ENCODE measurements at places on chromosomes 16 and 17.

DNA sequence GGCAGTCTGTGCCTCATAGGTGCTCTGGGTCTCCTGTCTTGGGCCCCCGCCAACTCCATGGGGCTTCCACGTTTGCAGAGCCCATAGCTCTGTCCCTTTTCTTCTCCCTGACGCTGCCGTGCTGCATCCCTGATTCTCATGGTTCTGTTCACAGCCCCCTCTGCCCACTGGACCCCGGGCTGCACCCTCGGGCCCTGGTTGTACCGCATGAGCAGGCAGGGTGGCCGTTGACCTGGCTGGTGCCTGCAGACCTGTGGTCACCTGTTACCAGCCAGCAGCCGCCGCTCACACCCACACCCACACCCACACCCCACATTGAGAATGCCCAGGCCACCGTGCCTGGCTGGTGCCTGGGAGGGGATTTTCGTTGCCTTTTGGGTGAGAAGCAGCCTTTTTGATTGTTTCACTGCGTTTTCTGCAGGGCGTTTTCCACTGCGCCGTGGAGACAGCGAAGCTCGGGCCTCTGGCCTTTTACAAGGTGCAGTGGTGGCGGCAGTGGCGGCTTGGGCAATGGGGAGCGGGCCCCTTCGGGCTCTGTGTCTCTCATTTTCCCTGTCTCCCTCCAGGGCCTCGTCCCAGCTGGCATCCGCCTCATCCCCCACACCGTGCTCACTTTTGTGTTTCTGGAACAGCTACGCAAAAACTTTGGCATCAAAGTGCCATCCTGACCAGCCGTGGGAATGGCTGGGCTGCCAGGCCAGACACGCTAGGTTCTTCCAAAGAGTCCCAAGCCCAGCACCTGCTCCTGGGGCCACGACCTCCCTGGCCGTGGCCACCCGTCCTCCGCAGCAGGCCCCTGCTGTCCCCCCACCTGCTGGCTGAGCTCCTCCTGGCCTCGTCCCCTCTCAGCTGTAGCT lies 7.6 kb downstream of the SLC25A10 start:
- no peak for DNase-seq

DNA sequence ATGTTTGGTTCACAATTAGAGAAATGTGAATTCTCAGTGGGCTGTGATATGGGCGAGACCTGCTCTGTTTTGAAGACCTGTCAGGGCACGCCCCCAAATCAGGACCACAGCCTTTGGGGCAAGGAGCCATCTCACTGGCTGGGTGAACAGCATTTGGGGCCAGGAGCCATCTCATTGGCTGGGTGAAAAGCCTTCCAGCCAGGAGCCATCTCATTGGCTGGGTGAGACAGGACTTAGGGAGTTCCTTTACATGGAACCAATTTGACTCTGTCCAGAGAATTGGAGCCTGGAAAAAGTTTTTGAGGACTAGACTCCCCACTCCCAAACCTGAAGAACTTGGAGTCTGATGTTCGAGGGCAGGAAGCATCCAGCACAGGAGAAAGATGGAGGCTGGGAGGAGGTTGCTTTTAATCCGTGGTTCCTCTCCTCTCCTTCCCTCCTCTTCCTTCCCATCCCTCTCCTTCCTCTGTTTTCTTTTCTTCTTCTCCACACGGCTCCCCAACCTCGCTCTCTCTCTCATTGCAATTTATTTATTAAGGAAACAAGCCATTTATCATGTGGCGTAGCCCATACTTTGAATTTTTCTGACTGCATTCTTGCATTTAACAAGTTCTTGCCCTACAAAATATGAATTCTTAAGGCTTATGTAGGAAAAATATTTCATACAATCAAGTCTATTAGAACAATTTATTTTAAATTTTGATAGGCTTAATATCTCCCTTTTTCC lies 19.7 kb downstream of the FOXL1 start:
- DNase-seq = no peak

GRCh38 chr17:82923366-82924113 lies 83.7 kb upstream of the ZNF750 start:
- no peak for DNase-seq

DNA sequence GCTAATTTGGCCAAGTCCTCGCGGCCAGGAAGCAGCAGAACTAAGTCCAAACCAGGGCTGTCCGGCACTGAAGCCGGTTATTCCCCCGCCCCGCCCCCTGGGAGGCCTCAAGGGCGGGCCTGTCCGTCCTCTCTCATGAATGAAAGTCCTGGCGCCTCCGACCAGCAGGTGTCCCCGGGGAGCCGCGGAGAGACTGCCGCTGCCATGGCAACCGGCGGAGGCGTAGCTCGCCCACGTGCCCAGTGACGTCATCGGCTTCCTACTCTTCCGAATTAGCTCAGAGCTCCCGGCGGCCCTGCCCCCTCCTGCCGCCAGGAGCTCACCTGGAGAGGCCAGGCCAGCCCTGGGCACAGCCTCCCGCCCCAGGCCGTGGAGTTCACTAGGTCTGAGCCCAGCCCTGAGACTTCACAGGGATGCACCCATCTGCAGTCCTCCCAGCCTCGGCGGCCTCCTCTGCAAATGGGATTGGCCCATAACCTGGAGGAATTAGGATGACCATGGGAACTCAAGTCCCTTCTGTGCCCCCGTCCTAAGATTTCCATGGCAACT lies 1.3 kb downstream of the SPATA2L start:
- DNase-seq = peak; percentile 96

GRCh38 chr16:80552277-80552676 lies 11.5 kb downstream of the DYNLRB2 start:
- no peak for DNase-seq

- DNase-seq = no peak
Observed at GRCh38 chr17:82232876-82233785, 4.3 kb downstream of the SLC16A3 start.

GRCh38 chr16:11051879-11052808 lies 107.8 kb downstream of the CLEC16A start:
- DNase-seq = peak; percentile 35

DNA sequence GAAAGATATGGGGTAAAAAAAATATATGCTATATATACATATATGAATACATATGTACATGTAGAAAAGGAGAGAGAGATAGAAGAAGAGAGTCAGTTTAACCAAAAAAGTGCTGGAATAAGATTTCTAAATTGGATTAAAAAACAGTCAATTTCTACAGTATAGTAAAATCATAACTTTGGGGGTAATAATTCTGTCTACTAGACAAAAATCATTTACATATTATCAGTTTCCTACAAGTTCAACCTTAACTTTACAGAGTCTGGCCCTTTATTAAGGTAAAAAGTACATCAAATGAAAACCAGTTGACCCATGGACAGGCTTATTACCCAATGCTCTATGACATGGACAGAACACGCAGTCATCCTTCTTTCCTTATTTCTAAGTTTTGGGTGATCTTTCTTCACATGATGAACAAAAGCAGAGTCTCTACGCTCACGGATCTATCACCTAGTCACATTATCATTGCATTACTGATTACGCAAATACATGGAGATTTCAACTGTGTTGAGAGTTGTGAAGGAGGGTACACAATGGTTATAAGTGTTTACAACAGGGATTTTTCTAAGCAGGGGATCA lies 63.9 kb upstream of the SMIM36 start:
- DNase-seq = no peak

DNA sequence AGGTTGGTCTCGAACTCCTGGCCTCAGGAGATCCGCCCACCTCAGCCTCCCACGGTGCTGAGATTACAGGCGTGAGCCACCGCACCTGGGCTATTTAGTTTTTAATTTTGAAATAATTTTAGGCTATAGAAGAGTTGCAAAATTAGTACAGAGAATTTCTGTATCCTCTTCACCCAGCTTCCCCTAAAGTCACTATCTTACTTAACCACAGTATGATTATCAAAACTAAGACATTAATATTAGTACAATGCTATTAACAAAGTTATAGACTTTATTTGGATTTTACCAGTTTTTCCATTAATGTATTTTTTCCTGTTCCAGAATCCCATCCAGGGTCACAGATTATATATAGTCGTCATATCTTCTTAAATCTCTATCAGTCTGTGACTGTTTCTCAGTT lies 62.6 kb downstream of the CLEC19A start:
- DNase-seq = no peak

DNA sequence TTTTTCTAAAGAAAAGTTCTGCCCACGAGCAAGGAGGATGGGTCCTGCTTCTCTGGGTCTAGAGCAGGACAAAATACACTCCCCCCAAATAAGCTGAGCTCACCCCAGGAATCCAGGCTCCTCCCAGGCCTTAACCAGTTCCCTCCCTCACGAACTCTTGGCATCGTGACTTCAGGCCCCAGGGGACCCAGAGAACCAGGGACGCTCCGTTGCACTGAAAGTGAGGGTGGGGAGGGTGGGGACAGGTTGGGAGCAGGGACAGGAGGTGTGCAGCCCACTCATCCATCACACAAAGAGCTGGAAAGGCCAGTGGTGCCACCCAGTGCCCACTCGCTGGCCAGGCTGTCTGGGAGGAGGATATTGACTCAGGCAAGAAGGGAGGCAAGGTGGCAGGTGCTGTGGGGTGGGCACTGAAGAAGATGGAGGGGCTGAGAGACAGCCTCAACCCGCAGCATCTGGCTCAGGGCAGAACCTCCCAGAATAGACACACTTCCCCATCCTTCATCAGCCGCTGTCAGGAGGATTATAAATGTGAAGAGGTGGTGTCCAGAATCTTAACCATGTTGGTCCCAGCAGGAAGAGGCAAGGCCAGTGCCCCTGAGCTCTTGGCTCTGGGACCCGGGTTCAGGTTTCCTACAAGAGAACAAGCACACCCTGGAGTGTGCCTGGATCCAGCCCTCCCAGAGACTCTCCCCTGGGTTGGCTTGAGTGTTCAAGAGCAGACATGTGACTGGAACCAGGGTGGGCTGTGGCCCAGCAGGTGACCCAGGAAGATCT lies 67.9 kb upstream of the RPL38 start:
- no peak for DNase-seq

DNA sequence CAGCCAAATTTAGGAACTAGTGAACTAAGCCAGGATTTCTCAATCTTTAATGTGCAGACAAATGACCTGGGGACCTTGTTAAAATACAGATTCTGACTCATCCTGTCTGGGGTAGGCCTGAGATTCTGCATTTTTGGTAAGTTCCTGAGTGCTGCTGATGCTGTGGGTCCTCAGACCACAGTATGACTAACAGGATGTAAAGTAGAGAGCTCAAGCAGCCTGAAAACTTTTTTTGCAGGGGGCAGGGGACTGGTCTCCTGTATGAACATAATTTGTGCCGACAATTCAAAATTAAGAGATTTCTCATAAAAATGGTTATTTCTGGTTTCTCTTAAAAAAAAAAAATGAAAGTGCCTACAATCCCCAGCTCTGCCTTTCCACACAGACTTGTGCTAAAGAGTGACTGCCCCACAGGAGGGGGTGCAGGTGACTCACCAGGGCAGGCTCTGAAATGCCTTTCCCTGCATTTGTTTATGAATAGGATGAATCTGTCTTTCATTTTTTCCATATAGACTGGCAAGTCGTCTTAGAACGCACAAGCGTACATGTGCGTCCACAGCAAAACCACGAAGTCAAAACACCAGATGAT lies 271.5 kb downstream of the PHKB start:
- DNase-seq = no peak

DNA sequence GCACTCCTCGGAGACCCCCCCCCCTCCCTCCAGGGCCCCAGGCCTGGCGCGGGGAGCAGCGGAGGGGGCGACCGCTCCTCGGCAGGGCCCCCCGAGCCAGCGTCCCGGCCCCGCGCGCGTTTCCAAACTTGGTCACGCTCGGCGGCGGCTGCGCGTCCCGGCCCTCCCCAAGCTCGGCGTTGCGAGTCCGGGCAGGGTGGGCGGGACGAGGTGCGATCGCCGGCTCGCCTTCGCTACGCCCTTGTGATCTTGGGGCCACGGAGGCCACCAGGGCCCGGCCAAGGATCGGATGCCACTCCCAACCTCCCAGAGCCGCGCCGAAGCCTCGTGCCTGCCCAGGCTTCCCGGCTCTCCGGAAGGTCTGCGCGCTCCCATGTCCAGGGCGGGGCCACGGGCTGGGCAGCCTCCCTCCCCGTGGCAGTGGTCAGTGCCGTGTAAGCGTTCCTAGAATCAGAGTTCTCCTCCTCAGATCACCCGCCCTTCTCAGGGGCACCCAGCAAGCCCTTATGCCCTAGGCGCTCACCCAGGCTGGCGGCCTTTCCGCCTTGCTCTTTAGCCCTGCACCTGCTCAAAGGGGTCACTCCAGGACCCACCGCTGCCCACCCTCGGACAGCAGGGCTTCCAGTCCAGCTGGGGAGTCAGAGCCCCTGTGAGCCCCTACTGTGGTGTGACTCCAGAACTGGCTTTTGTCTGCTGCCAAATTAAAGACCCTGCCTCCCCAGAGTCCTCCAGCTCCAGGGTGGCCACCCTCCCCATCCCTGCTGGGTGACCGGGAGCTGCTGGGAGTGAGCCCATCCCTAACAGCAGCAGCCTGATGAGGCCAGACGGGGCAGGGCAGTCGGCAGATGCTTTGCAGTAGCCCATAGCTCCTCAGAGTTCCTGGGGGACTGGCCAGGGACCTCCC lies 12.2 kb upstream of the MRPS23 start:
- DNase-seq = no peak

GRCh38 chr16:10997485-10997884 lies 53.1 kb downstream of the CLEC16A start:
- DNase-seq = no peak

DNA sequence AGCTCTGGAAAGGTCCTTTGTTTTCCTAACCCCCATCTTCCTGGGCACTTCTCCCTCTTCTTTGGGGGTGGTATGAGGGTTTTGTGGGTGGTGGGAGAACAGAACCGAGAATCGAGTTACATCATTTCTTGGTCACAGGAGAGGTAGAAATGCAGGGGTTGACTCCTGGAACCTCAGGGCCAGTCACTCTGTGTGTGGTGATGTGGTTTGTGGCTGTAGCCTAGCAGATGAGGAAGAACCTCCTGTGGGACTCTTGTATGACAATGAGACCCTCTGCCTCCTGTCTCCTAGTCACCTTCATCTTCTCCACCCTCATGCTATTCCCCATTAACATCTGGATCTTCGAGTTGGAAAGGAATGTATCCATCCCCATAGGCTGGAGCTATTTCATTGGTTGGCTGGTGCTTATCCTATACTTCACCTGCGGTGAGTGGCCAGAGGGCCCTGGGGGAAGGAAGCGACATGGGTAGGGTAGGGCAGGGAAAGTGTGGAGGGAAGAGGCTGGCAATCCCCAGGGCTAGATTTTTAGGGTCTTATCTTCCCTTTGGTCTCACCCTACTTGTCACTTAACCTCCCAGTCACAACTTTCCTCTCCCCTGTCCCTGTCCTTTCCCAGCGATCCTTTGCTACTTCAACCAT lies 5.5 kb downstream of the ODF4 start:
- DNase-seq = no peak

- DNase-seq = no peak
Observed at GRCh38 chr17:44719444-44719843, 11.0 kb downstream of the DBF4B start.

DNA sequence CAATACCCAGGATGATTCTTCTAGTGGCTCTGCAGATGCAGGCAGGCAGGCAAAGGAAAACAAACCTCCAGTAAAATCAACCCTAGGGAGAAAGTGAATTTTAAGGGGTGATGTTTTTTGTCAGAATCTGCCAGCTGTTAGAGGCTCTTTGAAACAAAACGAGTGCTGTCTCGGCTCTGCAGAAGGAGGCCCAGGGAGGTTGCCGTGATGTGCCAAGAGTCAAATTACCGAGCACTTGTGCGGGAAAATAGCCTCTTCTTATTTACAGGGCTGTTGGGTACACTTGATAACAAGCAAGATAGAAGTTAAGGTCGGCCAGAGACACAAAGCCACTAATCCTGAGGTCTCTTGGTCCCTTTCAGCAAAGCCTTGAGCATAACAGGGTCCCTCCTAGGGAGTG lies 68.9 kb upstream of the EEF2KMT start:
- DNase-seq = no peak

GRCh38 chr16:81076566-81077075 lies 417 bp downstream of the C16orf46 start:
- DNase-seq = peak; percentile 95
